GM23338 (cell line): ENCODE measurements at places on chromosomes 3 and 15. TPM values are rescaled to one million over a fixed set of nuclear protein-coding genes. Genes with fewer than 3 reads are reported as not detected.

SLC25A36 gene
- polyA plus RNA-seq = 93.7 and 113 TPM in 2 replicates

DNA sequence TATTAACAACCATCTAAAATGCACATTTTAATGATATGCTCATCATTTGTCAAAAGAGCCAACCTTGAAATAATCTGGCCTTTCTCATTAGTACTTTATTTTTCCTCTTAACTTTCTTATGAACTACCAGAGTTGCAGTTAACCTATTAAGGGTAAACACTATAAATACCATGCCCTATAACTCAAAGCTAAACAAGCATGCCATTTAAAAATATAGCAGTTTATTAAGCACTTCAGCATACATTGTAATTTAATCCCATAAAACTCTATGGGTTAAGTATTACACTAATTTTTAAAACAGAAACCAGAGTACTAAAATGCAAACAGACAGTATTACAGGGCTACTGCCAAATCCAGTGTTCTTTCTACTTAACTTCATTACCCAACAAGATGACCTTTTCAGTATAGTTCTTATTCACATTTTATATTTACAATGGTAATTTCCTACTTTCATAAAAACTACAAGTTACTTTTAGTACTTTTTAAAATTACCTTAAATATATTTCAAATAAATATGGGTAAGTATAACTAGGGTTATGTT, 11.8 kb downstream of the NPTN start:
- H3K4me1 ChIP-seq = peaks cover 76% of the 10 kb centered on the region
- no peak overlapping the region for H3K27ac ChIP-seq
- no peak for DNase-seq
- H3K36me3 ChIP-seq = no peaks in the 10 kb centered on the region
- no peak overlapping the region for H3K4me3 ChIP-seq

- H3K27ac ChIP-seq = no peak overlapping the region
- no peak overlapping the region for H3K4me3 ChIP-seq
- no peaks in the 10 kb centered on the region for H3K27me3 ChIP-seq
- no peak for DNase-seq
- H3K36me3 ChIP-seq = peaks cover 9% of the 10 kb centered on the region; the same call in 1 of the 2 replicates
Observed at GRCh38 chr3:6204891-6205290, 656.0 kb upstream of the GRM7 start.

- H3K36me3 ChIP-seq = no peaks in the 10 kb centered on the region
- peak; percentile 75 for DNase-seq
- H3K27me3 ChIP-seq = peaks cover 87% of the 10 kb centered on the region
- peaks cover 43% of the 10 kb centered on the region for H3K4me1 ChIP-seq
Observed at GRCh38 chr15:40282147-40282868, 556 bp downstream of the ANKRD63 start.

GRCh38 chr3:138867996-138868395, 33.3 kb upstream of the PIK3CB start:
- H3K36me3 ChIP-seq = no peaks in the 10 kb centered on the region
- no peaks in the 10 kb centered on the region for H3K27me3 ChIP-seq
- no peak overlapping the region for H3K4me3 ChIP-seq
- no peak overlapping the region for H3K27ac ChIP-seq
- DNase-seq = no peak

UCN2 gene
- polyA plus RNA-seq = not detected in 2 replicates

DNA sequence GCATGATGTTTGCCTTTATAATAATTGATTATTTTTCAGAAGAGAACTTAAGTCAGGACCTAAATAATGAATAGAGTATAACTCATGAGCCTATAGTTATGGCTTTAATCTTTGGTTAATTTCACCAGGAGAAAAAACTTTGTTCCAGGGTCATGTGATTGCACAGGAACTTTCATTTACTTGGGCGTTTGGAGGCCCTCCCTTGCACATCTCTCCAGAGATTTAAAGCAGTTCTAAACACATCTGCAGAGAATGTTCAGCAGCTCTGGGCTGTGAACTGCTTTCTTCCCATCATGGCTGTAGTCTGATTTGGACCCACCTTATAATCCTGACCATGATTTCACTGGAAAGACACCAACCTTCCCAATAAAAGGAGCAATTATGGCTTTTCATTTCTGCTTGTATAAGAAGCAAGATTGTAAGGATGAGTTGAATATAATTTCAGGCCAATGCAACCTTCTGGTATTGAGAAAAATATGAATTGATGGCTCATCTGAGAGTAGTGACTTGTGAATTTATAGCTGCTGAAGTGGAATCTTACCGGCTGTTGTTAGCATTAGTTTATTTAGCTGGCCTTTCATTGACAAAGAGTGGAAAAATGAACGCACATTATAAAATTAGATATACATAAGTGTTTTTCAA, 80.9 kb upstream of the PRTG start:
- no peaks in the 10 kb centered on the region for H3K4me1 ChIP-seq
- DNase-seq = no peak
- H3K27ac ChIP-seq = no peak overlapping the region
- H3K36me3 ChIP-seq = no peaks in the 10 kb centered on the region
- no peak overlapping the region for H3K4me3 ChIP-seq

GRCh38 chr15:74276560-74276959, 40.4 kb downstream of the CCDC33 start:
- no peaks in the 10 kb centered on the region for H3K36me3 ChIP-seq
- H3K27ac ChIP-seq = no peak overlapping the region
- H3K27me3 ChIP-seq = no peaks in the 10 kb centered on the region
- H3K4me3 ChIP-seq = no peak overlapping the region

- H3K4me3 ChIP-seq = no peak overlapping the region
- no peaks in the 10 kb centered on the region for H3K36me3 ChIP-seq
- no peak for DNase-seq
- no peak overlapping the region for H3K27ac ChIP-seq
Observed at GRCh38 chr3:177440456-177441104, 243.3 kb upstream of the TBL1XR1 start.

CPN2 gene
- polyA plus RNA-seq = 0.10 TPM in 1 of 2 replicates, not detected in the other

GRCh38 chr3:8530581-8530980, 29.0 kb downstream of the LMCD1 start:
- H3K36me3 ChIP-seq = no peaks in the 10 kb centered on the region
- H3K27me3 ChIP-seq = no peaks in the 10 kb centered on the region
- peaks cover 18% of the 10 kb centered on the region for H3K4me1 ChIP-seq
- no peak overlapping the region for H3K4me3 ChIP-seq
- H3K27ac ChIP-seq = no peak overlapping the region

SCG5 gene
- polyA plus RNA-seq = 64.4 and 73.3 TPM in 2 replicates

- no peak overlapping the region for H3K4me3 ChIP-seq
- DNase-seq = no peak
- no peaks in the 10 kb centered on the region for H3K27me3 ChIP-seq
- H3K36me3 ChIP-seq = no peaks in the 10 kb centered on the region
- no peak overlapping the region for H3K27ac ChIP-seq
Observed at GRCh38 chr3:98985431-98985830, 83.9 kb upstream of the DCBLD2 start.

- no peak for DNase-seq
- H3K4me1 ChIP-seq = no peaks in the 10 kb centered on the region
- no peak overlapping the region for H3K4me3 ChIP-seq
Observed at GRCh38 chr3:126053949-126054569, 29.9 kb downstream of the SLC41A3 start.

FOXL2 gene
- polyA plus RNA-seq = 0.89 and 1.2 TPM in 2 replicates

ACP3 gene
- polyA plus RNA-seq = 0.68 and 1.1 TPM in 2 replicates

DNA sequence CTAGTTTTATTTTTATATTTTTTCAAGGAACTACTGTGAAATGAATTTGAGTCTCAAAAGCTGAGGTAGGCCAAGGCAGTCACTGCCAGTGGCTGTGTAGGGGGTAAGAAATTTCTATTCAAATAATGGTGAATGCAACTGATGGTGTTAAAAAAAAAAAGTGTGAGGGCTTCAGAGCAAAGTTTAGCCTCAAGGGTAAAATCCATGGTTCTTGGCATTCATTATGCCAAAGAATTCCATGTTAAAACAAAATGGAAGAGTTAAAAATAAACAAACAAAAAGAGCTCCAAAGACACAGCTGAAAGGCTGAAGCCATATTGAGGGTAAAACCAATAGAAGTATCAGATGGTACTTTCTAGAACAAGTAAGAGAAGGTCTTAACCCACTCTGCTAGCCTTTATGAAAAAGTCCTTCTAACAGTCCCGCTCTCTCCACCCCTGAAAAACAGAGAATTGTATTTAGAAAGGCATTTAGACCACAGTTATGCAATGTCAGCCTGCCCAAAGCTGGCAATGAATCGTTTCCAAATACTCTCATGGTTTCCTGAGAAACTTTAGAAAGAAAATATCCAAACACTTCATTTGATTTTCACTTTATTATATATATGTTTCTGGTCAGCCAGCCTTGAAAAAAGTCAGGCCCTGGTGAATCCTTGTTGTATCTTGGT, 158.4 kb upstream of the GMNC start:
- no peaks in the 10 kb centered on the region for H3K36me3 ChIP-seq
- H3K27ac ChIP-seq = no peak overlapping the region
- DNase-seq = no peak
- no peaks in the 10 kb centered on the region for H3K4me1 ChIP-seq

FSTL1 gene
- polyA plus RNA-seq = 49.1 and 50.8 TPM in 2 replicates

- no peaks in the 10 kb centered on the region for H3K27me3 ChIP-seq
- no peak overlapping the region for H3K27ac ChIP-seq
- H3K4me1 ChIP-seq = peaks cover 7% of the 10 kb centered on the region; the same call in 1 of the 2 replicates
- DNase-seq = no peak
- H3K4me3 ChIP-seq = no peak overlapping the region
- no peaks in the 10 kb centered on the region for H3K36me3 ChIP-seq
Observed at GRCh38 chr3:16410659-16411058, 102.8 kb downstream of the RFTN1 start.

DNA sequence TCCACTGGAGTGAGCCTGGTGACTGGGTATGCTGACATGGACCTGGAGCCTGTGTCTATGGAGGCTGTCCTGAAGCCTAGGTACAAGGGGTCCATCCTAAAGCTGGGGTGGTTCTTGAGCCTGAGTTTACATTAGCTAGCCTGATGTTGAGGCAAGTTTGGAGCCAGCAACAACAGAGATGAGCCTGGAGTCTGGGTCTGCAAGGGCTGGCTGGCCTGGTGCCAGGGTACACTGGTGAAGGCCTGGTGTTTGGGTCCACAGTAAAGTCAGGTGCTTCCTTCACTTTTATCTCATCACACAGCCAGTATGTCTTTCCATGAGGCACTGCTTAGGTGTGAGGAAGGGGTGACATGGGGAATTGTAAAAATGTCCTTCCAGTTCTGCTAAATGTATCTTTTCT, 49.5 kb downstream of the TP63 start:
- H3K27ac ChIP-seq = no peak overlapping the region
- peaks cover under 1% of the 10 kb centered on the region; the same call in 1 of the 2 replicates for H3K4me1 ChIP-seq
- H3K36me3 ChIP-seq = no peaks in the 10 kb centered on the region
- no peak for DNase-seq

- peak overlapping the region; percentile 85; the same call in 1 of the 2 replicates for H3K4me3 ChIP-seq
- peaks cover 36% of the 10 kb centered on the region for H3K27me3 ChIP-seq
- no peak overlapping the region for H3K27ac ChIP-seq
- no peak for DNase-seq
- peaks cover 76% of the 10 kb centered on the region for H3K4me1 ChIP-seq
- H3K36me3 ChIP-seq = no peaks in the 10 kb centered on the region; the same call in 1 of the 2 replicates
Observed at GRCh38 chr15:70091726-70092463, 5.8 kb downstream of the TLE3 start.

DNA sequence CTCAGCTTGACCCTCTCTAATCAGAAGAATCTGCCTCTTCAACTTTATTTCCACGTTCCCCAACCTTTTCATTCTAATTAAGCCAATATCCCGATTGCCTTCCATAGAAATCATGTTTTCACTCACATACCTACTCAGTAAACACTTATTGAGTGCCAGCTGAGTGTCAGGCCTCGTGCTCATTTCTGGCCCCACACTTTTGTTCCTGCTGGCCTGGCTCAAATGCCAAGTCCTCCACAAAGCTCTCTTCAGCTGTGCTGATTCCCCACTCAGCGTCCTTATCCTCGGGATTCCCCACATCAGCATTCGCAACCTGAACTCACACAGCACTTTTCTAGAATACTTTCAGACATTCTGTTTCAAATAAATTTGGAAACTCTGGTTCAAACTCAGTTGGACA, 68.9 kb downstream of the THBS1 start:
- H3K4me3 ChIP-seq = no peak overlapping the region
- no peak overlapping the region for H3K27ac ChIP-seq
- no peaks in the 10 kb centered on the region for H3K27me3 ChIP-seq
- DNase-seq = no peak
- H3K4me1 ChIP-seq = no peaks in the 10 kb centered on the region

CGNL1 gene
- polyA plus RNA-seq = 19.4 and 20.0 TPM in 2 replicates

DNA sequence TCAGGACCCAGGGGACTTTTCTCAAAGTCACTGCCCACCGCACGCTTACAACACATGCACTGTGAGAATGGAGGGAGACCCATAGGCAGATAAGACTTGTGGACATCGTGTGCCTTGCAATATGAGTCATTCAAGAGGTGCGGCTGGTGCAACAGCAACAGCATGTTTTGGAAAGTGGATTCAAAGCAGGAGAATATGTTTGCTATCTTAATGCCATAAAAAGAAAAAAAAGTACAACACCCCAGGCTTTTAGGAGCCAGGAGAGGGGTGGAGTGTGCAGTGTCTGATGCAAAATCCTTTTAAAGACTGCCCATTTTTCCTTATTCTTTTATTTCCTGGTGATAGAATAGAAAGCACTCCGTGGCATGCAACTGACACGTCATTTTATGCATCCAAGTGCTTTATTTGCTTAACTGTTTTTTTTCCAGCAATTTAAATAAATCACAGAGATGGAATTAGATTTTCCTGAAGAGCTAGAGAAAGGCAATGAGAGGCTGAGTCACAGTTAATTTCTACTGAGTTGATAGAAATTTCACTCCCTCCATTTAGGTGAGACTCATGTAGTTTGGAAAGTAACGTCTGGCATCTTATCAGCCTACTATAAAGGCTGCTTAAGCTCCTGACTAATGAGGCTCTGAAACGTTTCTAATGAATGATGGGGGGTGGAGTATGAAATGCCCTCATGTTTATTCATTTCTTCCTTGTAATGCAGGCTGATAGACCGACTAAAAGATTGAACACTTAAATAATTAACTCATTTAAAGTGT, 96.4 kb downstream of the NSUN3 start:
- no peaks in the 10 kb centered on the region for H3K36me3 ChIP-seq
- H3K27ac ChIP-seq = no peak overlapping the region
- peaks cover 5% of the 10 kb centered on the region; the same call in 1 of the 2 replicates for H3K4me1 ChIP-seq

GRCh38 chr3:24523988-24524727, 29.5 kb upstream of the THRB start:
- H3K4me3 ChIP-seq = no peak overlapping the region
- H3K27ac ChIP-seq = no peak overlapping the region
- H3K27me3 ChIP-seq = peaks cover 57% of the 10 kb centered on the region
- no peak for DNase-seq
- H3K4me1 ChIP-seq = peaks cover 24% of the 10 kb centered on the region

DNA sequence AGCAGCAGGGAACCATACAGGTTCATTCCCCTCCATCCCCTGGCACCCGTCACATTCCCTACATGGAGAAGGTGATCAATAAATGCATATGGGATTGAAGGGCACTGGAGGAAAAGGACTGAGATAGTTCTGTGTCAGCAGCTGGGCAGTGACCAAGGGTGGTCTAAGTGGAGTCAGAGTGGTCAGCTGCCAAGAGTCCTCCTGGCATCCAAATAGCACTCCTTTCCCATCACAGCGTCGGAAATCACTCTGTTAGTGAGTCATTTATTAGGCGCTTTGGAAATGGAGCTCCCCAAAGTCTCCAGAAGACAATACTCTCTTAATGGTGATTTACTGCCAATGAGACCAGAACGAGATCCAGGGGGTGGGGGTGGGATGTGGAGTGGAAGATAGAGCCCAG, 6.8 kb upstream of the TRH start:
- no peak overlapping the region for H3K4me3 ChIP-seq
- DNase-seq = no peak
- peaks cover 71% of the 10 kb centered on the region for H3K27me3 ChIP-seq
